ENCODE measurements at places on chromosomes 16 and 17.
A peak's percentile ranks its signal among the peaks of the same experiment; 100 is the strongest.

DNA sequence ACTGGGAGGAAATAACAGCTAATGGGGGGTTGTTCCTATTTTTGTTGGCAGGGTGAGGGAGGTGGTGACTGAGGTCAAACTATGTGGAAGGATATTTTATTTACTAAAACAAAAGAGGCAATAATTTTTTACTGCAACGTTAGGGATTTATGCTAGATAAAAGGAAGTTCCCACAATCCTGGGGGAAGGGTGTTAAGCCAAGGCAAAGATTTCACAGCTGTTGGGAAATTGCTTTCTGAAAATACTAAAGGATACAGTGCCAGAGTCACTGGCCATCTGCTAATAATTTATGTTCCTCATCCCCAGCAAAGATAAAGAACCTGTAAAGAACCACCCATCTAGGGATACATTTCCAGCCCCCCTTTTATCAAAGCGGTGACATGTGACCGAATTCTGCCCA is 756.0 kb upstream of the RBFOX1 start:
- no peak for DNase-seq

GRCh38 chr17:75642784-75643642 is 9.8 kb downstream of the SMIM5 start:
- DNase-seq: no peak

DNA sequence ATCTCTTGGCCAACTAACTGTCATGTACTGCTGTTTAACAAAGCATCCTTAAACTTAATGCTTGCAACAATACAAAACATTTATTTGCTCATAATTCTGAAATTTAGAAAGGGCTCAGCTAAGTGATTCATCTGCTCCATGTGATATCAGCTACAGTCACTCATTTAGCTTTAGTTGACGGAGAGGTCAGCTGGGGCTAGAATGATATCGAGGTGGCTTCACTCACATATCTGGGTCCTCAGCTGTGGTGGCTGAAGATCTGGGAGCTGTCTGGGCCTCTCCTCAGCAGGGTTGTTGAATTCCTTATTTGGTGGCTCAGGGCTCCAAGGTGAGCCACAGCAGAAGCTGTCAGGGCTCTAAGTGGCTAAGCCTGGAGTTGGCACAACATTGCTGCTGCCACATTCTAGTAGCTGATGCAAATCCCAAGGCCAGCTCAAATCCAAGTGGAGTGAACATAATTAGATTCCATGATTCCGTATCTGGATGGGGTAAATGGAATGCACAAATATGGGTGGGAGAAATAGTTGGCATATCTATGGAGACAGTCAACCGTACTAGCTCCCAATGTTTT is 62.8 kb downstream of the HS3ST3A1 start:
- DNase-seq: no peak

DNA sequence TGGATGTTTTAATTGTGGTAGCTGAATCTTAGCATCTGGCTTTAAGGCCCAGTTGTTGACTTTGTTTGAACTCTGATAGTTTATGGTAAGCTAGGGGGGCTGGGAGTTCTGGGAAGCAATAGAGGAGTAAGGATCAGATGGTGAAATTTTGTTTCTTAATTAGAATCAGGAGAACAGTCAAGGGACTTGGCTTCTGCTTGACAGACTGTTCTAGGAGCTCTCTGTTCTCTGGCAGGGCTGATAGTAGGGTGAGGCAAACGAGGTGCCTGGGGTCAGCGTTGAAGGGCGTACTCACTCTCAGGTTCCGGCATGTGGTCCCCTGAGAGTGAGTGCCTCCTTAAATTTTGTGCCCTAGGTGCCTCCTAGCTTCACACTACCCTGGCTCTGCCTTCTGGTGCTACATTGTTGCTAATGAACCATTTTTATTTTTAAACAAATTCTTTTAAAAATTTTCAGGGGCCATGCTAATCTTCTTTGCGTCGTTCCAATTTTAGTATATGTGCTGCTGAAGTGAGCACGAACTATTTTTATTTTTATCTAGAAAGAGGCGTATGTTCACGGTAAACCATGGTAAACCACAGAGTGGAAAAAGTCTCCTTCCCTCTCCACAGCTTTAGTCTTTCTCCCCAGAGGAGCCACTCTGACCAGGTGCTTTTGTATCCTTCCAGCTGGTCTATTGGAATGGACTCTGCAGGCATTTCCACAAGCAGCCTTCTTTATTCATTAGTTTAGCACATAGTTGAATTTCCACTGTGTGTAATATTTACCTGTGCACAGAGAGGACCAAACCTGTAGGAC is 19.7 kb downstream of the SLC7A6 start:
- no peak for DNase-seq

DNA sequence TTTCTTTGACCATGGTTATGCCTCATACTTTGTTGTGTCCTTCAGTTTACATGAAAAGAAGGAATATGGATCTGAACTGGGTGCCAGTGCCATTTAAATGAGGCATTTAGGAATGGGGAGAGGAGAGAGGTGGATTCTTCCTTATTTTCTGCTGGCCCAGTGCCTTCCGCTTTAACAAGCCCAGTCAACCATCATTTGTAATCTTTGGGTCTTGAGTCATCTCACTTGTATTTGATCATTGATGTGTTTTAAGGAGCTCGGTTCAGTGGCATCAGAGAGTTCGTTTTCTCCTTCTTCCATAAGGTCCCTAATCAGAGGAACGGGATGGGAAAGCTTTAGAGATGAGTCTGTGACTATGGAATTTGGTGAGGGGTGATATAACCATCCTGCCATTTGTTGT is 334.9 kb downstream of the WWOX start:
- no peak for DNase-seq

GRCh38 chr17:63275318-63275970 is 170.7 kb downstream of the CYB561 start:
- DNase-seq: peak; percentile 8

DNA sequence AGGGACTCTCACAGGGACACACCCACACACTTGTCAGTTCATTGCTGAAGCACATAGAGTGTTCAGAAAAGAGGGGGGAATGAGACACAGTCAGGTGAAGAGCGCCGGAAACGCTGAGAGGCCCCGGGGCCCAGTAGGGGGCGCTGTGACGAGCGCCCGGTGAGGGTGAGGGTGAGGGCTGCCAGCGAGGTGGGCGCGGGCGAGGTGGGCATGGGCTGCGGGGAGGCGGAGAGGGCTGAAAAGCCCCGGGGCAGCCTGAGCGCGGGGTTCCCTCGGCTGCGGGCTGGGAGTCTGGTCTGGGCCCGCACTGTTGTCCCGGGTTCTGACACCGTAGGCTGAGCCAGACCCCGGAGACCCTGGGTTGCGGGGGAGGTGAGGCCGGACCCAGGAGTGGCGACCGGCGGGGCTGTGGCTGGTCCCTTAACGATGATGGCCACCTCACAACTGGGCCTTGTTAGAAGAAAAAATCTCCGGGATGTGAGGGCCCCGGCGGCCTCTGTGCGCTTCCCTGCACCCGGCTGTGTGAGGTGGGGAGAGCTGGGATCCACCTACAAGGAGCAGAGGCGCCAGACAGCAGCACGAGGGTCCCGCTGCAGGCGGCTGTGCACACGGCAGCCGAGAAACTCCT is 91.4 kb downstream of the C16orf78 start:
- no peak for DNase-seq

DNA sequence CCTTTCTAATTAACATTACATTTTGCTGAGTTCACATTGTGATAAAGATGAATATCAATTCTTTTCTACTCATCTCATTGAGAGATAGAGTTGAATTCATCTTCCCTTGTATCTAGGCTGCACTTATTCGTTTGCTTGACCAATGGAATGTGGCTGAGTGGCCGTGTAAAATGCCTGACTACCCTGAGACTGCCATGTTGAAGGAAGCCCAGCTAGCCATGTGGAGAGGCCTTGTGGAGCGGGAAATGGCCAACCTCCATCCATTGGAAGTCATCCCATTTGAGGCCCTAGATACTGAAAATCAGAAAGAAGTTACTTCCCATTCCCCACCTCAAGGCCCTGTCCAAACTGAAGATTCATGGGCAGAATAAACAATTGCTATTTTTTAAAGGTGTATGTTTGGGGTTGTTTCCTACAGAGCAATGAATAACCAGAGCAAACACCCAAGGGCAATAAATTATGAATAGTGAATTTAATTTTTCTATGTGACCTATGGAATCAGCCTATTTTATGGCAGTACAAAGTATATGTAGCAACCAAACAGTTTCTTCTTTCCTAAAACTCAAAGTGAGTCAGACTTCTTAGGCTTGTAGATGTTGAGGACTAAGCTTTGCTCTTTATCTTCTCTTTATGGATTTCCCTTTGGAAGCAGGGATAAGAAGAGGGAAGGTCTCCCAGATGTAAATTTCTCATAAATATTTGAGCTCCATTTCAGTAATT is 545.1 kb downstream of the MAF start:
- DNase-seq: no peak

DNA sequence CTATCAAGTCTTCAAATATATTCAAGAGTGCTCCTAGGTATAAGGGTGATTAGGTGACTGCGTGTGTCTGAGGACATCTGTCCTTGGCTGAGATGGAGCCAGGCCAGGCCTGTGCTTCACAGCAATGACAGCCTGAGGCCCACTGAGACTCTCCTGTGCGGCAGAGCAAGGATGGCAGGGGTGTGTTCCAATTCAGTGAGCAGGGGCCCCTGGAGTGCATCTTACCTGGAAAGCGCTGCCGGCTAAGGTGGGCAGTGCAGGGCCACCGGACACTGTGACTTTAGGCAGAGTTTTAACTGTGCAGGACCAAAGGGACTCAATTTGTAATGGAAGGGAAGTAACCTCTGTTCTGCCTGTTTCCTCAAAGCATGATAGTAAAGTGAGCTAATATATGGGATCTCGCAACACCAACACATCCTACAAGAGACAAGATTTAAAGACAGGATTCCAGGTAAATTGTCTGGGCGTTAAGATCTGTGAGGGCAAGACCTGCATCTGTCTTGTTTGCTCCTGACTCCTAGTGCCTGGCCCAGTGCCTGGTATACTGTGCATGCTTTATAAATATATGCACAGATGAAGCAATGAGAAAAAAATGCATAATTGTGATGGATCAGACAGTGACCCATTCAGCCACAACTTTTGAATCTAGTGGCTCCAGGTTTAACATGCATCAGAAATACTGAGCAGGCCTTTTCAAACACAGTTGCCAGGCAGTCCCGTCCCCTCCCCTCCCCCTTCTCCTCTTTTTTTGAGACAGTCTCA is 86.7 kb downstream of the MRC2 start:
- no peak for DNase-seq

All from activated CD4-positive, alpha-beta T cell treated with anti-CD3 and anti-CD28 coated beads, Interleukin-2, amount 50 U/mL, for 48 hours (primary cell).